Hippocampal formation (tissue), 2 donors: ENCODE measurements at places on chromosomes 3 and 15.

DNA sequence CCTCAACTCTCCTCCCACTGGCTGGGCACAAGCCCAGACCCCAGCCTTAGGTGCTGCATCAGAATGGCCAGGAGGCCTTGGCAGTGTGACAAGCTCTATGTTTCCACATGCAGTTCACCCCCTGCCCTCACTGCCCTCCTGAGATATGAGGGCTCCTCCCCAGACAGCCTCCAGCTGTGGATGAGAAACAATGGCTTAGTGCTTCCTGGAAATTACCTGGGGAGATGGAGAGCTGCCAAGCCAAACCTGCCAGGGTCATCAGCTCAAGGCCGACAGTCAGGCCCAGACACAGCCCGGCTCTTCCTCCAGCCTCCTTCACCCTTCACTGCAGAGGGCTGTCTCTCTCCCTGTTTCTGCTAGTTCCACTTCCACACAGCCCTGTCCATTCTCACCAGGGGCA, 76.3 kb downstream of the MYLK start:
- DNase-seq = no peak

GRCh38 chr3:170864525-170865208, 5.3 kb downstream of the RPL22L1 start:
- DNase-seq = no peak

DNA sequence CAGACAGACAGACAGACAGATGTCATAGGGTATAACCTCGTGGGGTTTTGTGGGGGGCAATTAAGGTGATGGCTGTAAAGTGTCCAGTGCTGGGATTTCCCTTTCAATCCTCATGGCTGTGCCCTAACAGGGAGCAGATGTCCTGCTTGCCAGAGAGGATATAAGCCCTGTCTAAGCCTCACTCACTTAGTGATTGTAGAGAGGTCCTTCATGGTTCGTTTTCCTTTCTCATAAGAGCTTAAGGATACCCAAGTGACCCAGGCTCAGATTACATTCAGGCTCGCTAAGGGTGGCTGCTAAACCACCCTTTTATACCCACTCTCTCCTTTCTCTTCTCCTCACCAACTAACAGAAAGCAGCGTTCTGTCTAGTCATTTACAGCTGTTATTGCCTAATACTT, 19.2 kb downstream of the LYSMD2 start:
- DNase-seq = no peak

- no peak for DNase-seq
Observed at GRCh38 chr3:160454995-160455394, 5.4 kb upstream of the TRIM59 start.

DNA sequence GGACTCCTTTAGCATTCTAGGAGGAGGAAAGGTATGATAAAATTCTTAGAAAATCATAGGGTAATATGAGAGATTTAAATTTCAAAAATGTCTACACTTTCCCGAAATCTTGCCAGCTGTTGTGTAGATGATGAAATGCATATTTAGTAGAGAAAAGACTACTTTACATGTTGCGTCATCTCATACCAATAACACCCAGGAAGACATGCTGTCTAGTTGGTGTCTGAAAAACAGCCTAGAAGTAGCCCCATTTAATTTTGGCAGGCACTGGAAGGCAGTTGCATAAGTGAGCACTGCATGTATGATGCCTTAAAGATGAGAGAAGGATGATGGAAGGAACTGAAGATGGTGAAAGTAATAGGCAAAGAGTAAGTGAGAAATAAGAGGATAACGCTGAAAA, 310.5 kb upstream of the TPM1 start:
- no peak for DNase-seq

DNA sequence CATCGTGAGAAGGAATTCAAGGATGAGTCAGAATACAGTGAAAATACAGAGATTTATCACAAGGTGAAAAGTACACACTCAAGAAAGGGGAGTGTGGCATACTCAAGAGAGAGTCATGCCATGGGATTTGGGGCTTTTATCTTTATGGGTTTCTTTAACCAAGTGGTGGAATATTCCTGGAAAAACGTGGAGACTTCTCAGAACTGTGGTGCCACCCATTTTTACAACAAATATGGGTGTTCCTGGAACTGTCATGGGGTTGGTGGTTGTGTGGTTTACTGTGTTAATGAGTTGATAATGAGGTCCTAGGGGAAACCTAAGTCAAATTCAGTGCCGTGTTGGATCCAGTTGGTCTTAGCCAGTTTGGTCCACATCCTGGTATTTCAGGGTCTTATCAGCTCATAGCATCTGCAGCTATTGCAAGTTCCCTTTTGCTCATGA, 497.2 kb downstream of the GABRG3 start:
- DNase-seq = no peak

- DNase-seq = no peak
Observed at GRCh38 chr3:108450444-108450843, 60.0 kb downstream of the MYH15 start.

GRCh38 chr3:20225769-20226168, 39.8 kb upstream of the SGO1 start:
- no peak for DNase-seq

GRCh38 chr15:83300826-83301225, 16.4 kb upstream of the BNC1 start:
- DNase-seq = no peak

- no peak for DNase-seq
Observed at GRCh38 chr3:188111002-188111584, 42.9 kb upstream of the LPP start.

DNA sequence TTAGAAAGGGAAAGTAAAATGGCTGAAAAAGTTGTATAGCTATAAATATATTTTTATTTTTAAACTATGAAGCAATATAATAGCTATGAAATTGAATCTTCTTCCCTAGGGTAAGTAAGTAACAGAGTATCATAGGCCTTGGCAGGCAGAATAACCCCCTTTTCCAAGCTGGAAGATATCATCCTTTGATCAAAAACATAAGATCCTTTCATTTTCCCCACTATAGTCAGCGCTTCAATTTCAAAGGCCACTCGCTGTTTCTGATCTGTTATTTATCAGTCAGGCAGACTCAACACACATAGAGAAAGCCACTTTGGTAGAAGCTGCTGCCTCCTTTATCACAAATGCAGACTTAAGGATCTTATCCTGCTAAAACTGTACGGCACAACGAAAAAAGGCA, 74.0 kb upstream of the UBE2E2 start:
- no peak for DNase-seq
